IPS DF 6.9 (cell line): ENCODE measurements at places on chromosomes 7 and 10.
A peak's percentile ranks its signal among the peaks of the same experiment; 100 is the strongest.

- H3K27ac ChIP-seq: no peak overlapping the region
- no peaks in the 10 kb centered on the region for H3K27me3 ChIP-seq
- H3K4me3 ChIP-seq: no peak overlapping the region
- H3K36me3 ChIP-seq: no peaks in the 10 kb centered on the region
- DNase-seq: peak; percentile 55
Observed at GRCh38 chr10:58152673-58153263, 114.9 kb downstream of the IPMK start.

DNA sequence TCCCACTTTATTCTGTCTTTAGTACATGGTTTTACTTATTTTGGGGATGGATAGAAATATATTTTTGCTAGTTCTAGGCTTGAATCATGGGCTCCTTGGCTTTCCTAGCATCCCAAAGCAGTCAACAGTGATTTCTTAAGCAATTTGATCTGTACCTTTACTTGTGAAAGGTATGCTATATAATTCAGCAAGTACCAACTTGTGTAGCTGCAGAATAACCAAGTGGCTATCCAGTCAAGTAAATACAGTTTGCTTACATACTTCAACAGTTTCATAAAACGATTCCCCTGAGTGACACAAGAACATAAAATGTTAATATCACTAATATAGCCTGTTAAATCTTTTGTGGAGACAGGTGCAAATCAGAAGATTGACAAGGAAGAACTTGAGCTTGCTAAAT, 67.2 kb downstream of the PODXL start:
- H3K4me3 ChIP-seq: no peak overlapping the region
- no peaks in the 10 kb centered on the region for H3K27me3 ChIP-seq
- H3K4me1 ChIP-seq: no peaks in the 10 kb centered on the region
- DNase-seq: no peak
- H3K36me3 ChIP-seq: no peaks in the 10 kb centered on the region
- H3K27ac ChIP-seq: no peak overlapping the region

GRCh38 chr7:132840199-132840598, 241.7 kb downstream of the CHCHD3 start:
- no peak overlapping the region for H3K4me3 ChIP-seq
- no peak overlapping the region for H3K27ac ChIP-seq
- no peak for DNase-seq
- H3K27me3 ChIP-seq: no peaks in the 10 kb centered on the region
- H3K4me1 ChIP-seq: no peaks in the 10 kb centered on the region

DNA sequence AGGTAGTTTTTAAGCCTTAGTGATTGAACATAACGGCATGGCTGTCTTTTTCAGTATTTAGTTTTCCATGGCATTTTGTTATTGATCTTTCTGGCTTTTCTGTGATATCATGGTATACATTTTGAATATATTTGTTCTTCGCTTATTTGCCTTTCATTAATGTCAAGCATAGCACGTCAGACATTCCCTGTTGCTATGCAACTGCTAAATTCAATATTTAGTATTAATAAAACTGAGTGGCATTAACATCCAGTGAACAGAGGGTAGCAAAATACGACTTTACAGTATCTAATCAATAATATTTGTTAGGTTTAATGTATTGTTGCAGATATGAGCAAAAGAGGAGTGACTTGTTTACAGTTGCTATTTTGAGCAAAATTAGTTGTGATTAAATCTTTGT, 72.5 kb downstream of the LCOR start:
- H3K36me3 ChIP-seq: no peaks in the 10 kb centered on the region
- no peaks in the 10 kb centered on the region for H3K27me3 ChIP-seq
- no peak overlapping the region for H3K4me3 ChIP-seq

GRCh38 chr10:84681781-84682180, 353.4 kb downstream of the CCSER2 start:
- no peaks in the 10 kb centered on the region for H3K4me1 ChIP-seq
- no peak overlapping the region for H3K4me3 ChIP-seq
- no peak overlapping the region for H3K27ac ChIP-seq
- H3K36me3 ChIP-seq: no peaks in the 10 kb centered on the region
- no peak for DNase-seq
- no peaks in the 10 kb centered on the region for H3K27me3 ChIP-seq

- DNase-seq: no peak
- H3K36me3 ChIP-seq: no peaks in the 10 kb centered on the region
- H3K4me3 ChIP-seq: no peak overlapping the region
- H3K27me3 ChIP-seq: no peaks in the 10 kb centered on the region
- no peak overlapping the region for H3K27ac ChIP-seq
- H3K4me1 ChIP-seq: no peaks in the 10 kb centered on the region
Observed at GRCh38 chr7:18535810-18536415, 40.4 kb downstream of the HDAC9 start.

- no peak for DNase-seq
- no peaks in the 10 kb centered on the region for H3K36me3 ChIP-seq
- H3K27ac ChIP-seq: no peak overlapping the region
- H3K4me1 ChIP-seq: no peaks in the 10 kb centered on the region
- H3K4me3 ChIP-seq: no peak overlapping the region
Observed at GRCh38 chr10:113452146-113452845, 100.6 kb upstream of the HABP2 start.

DNA sequence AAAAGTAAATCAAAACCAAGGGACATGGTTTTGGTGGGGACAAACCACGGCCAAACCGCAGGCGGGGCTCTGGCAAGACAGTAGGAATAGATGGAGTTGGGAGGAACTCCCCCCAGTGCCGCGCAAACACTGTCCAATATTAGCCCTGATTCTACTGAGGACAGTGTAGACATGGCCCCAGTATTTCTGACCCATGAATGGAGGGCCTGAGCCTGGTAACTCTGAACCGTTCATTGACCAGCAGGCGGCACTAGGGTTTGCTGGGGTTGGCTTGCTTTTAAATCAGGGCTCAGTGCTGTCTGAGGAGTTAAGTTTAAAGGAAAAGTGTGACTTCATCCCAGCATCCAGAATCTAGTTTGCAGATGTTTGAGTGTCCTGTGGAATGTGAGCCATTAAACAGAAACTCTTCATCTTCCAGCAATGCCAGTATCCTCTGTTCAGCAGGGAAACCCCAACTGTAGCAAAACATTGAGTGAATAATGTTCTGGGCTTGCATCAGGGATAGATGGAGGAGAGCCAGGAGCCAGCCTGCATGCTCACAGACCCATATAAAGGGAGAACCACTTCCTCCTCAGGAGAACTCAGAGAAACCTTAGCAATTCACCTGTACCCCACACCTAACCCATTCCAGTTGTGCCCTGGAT, 147.4 kb upstream of the PRSS58 start:
- no peak overlapping the region for H3K4me3 ChIP-seq
- H3K36me3 ChIP-seq: no peaks in the 10 kb centered on the region
- no peak for DNase-seq
- no peaks in the 10 kb centered on the region for H3K4me1 ChIP-seq
- H3K27ac ChIP-seq: no peak overlapping the region
- no peaks in the 10 kb centered on the region for H3K27me3 ChIP-seq

GRCh38 chr7:108824840-108825580, 255.3 kb downstream of the DNAJB9 start:
- no peak overlapping the region for H3K27ac ChIP-seq
- no peaks in the 10 kb centered on the region for H3K36me3 ChIP-seq
- H3K27me3 ChIP-seq: no peaks in the 10 kb centered on the region
- H3K4me3 ChIP-seq: no peak overlapping the region

DNA sequence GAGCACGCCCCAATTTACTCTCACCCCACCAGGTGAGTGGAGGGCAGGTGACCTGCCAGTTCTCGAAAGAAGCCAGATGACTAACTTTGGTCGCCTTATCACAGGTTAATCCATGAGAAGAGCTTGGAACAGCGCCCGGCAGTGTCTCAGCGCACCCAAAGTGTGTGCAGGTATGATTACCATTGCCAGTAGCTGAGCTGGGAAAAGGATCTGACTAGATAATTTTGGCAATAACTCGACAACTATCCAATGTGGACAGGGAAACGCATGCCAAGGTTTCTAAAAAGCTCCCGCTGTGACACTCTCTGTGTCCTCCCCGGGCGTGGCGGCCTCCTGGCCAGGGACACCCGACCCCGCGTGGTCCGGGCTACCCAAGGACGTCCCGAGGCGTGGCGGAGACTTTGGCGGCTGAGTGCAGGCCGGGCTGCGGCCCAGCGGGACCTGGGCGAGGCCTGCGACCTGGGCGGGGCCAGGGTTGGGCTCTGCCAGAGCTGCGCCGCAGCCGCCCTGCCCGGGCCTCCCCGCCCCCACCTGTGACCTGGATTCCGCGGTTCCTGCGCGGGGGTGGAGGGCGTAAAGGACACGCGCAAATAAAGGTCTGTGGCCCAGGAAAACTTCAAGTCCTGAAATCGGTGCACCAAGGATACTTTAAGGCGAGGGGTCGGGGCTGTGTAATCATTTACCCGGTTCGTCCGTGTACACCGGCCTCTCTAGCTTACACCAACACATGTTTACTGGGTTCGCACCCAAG, 13.7 kb upstream of the WAPL start:
- H3K4me3 ChIP-seq: peak overlapping the region; percentile 51; the same call in 1 of the 2 replicates
- DNase-seq: no peak
- H3K27ac ChIP-seq: no peak overlapping the region
- peaks cover 11% of the 10 kb centered on the region; the same call in 1 of the 2 replicates for H3K4me1 ChIP-seq

GRCh38 chr10:124255556-124255955, 162.2 kb upstream of the CHST15 start:
- H3K36me3 ChIP-seq: no peaks in the 10 kb centered on the region
- H3K27ac ChIP-seq: no peak overlapping the region
- H3K4me3 ChIP-seq: no peak overlapping the region
- H3K4me1 ChIP-seq: no peaks in the 10 kb centered on the region
- no peaks in the 10 kb centered on the region for H3K27me3 ChIP-seq
- no peak for DNase-seq

- H3K27me3 ChIP-seq: no peaks in the 10 kb centered on the region
- H3K4me1 ChIP-seq: no peaks in the 10 kb centered on the region
- no peak overlapping the region for H3K27ac ChIP-seq
- no peak for DNase-seq
- H3K36me3 ChIP-seq: no peaks in the 10 kb centered on the region
Observed at GRCh38 chr10:28937959-28938358, 260.6 kb downstream of the BAMBI start.
